Cerebellar nuclear complex (tissue), 1 donor: ENCODE measurements at places on chromosomes 6 and 20.

- DNase-seq = no peak
Measured at GRCh38 chr6:56535626-56536025, 107.1 kb downstream of the DST start.

DNA sequence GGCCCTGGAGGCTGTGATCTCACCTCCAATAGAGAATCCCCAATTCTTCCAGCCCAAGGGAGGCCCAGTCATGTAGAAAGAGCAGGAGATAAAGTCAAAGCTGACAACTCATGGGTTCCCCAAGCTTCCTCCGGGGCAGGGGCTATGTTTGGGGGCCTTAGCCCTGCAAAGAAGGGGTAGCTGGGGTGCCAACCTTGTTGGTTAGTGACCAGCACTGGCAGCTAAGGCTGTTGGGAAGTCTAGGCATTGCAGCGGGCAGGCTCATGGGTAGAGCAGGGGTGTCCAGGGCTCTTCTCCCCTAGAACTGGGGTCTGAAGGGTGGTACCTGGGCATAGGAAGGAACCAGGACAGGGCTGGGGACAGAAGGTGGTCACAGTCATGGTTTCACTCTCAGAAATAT, 36.4 kb downstream of the TGM2 start:
- DNase-seq = no peak

DNA sequence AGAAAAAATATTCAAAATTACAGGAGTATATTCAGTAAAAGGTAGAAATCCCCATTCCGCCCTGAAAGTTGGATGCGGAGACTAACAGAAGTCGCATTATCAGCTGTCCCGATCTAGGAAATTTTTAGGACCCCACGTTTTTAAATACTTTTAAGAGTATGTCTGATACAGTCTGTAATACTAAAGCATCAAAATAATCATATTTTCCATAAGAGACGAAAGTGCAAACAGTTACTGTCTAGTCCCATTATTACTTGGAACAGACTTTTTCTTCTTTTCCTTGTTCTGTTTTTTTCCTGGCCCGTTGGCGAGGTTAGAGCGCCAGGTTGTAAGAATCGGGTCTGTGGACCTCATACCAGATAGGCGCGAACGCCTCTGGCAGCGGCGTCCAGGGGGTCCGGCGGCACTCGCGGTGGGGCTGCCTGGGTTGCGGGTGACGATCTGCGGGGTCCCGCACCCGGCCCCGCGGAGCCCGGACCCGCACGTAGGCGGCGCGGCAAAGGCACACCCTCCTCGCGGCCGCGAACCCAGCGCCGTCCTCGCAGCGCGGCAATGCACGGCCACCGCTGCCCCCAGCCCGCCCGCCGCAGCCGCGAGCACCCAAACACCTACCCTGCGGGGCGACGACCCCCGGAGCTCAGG, 460 bp downstream of the PLAGL1 start:
- DNase-seq = no peak

DNA sequence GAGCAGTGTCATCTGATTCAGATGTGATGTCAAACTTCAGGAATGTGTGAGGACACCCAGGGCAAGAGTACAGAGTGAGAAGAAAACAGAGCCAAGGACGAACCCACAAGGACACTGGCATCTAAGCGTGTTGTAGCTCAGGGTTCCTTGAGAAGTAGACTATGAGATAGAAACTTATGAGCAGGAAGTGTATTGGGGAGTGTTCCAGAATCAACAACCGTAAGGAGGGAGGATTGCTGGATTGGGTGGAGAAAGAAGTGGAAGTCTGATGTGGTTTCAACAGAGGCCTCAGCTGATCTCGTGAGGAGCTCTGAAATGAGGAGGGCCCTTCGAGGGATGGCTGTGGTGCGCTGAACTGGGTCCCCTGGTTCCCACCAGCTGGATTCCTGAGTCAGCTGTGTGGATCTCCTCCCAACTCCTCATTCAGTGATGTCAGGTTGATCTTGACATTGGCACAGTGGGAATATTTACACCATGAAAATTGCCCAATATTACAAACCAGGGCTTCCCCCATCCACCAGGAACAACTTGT, 25.7 kb upstream of the IGF2R start:
- DNase-seq = no peak

- no peak for DNase-seq
Measured at GRCh38 chr20:53083411-53083810, 111.3 kb downstream of the TSHZ2 start.
